PC-9 (cell line): ENCODE measurements at places on chromosomes 2 and 18. TPM values are rescaled to one million over a fixed set of nuclear protein-coding genes. Genes with fewer than 3 reads are reported as not detected.

The ST8SIA3 gene
- not detected in 2 replicates for total RNA-seq

The SLC38A11 gene
- total RNA-seq: not detected in 2 replicates

The DYNAP gene
- not detected in 2 replicates for total RNA-seq

The HNRNPLL gene
- total RNA-seq: 38.1 and 39.5 TPM in 2 replicates

The REG3G gene
- not detected in 2 replicates for total RNA-seq

The MC4R gene
- total RNA-seq: not detected in 2 replicates

The PSMD1 gene
- 80.6 and 119 TPM in 2 replicates for total RNA-seq

The PTH2R gene
- not detected in 2 replicates for total RNA-seq

GRCh38 chr2:40220177-40220925 is 231.5 kb downstream of the SLC8A1 start:
- no peak for DNase-seq

- no peak for DNase-seq
These were observed 49.3 kb downstream of the SEMA4F start for GRCh38 chr2:74703373-74703772.

DNA sequence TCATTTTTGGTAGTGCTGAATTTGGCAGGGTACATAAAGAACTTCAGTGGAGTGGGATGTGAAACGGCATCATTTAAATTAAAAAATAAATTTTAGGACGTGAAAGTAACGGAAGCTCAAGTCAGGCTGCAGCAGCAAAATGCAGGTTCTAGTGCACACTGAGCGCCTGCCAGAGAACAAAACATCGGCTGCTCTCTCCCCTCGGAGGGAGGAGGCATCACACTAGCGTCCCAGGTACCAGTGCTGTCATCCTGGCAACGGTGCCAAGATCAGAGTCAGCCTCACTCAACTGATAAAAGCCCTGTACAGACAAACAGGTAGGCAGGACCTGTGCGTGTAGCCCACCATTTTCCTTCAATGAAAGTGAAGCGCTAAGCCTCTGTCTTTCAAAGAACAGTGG is 261.5 kb downstream of the PTGR3 start:
- DNase-seq: no peak

DNA sequence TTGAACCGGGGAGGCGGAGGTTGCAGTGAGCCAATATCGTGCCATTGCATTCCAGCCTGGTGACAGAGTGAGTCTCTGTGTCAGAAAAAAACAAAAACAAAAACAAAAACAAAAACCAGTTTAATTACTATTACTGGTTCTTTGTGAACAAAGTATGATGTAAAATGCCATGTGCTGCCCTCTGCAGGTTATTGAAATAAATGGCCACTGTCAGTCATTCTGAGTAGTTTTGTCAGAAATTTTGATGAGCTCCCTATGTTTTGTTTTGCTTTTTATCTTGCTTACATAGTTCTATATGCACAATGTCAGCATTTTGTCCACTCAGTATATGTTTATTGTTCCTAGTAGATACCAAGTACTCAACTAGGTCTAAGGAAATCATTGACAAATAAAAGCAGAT is 423.6 kb upstream of the CHST9 start:
- DNase-seq: no peak

DNA sequence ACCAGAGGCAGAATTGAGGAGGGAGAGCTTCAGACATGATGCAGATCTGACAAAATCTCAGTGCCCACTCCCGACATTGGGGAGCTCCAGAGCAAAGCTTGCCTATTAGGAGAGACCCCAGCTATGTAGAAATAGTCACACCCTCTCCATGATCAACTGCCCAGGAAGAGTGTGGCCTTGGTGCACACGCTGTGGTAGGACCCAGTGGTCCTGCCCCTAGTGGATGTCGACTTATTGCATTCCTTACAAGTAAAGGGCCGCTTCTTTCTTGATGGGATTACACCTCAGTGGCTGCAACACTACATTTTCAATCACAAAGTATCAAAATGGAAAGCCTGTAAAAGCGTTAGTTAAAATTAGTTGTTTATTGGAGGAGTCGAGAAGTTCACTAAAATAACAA is 64.2 kb downstream of the VRK2 start:
- no peak for DNase-seq

DNA sequence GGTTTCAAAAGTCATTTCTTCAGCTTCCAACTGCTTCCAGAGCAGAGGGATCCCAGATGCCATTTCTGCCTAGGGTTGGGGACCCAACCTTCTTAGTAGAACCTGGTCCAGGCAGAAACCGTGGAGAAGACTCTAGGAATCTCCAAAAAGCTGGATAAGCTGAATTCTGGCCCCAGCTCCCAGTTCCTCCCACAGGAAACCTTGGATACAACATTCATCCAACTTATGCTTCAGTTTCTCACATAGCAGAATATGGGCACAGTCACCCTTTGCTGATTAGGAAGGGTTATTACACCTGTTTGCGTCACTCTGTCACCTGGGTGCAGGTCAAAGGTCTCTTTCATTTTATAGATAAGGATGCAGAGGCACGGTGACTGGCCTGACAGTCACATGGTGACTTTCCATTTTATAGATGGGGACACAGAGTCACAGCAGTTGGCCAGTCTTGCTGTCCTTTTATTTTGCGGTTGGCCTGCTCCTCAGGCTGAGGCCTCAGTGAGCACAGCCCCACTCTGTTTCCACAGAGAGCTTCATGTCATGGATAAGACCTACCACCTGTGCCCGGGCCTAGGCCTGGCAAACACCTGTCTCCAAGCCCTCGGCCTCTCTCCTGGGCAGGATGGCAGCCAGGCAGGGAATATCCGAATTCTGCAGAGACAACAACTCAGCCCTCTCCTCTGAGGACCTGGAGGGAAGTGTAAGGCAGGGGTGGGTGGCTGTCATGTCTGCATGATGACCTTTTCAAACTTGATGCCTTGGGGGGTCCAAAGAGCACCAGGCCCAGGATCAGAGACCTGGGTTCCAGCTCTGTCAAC is 148.8 kb downstream of the SMAD7 start:
- no peak for DNase-seq

DNA sequence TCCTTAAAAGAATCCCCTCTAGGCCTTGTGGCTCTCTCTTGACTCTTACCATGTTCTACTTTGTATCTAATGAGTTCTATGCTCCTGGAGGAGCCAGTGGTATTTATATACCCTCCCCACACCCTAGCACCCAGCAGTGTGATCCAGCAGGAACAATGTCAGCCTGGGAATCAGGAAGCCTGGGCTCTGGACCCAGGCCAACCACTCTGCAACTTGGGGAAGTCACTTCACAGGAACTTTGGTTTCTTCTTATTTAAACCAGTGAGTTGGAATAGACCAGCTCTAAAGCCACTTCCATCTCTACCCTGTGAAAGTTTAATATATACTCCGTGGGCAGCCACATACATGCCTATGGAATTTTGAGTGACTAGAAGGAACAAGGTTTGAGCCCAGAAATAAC is 11.6 kb upstream of the SPTBN1 start:
- DNase-seq: no peak

- no peak for DNase-seq
These were observed 43.1 kb upstream of the RMDN2 start for GRCh38 chr2:37882036-37882435.

GRCh38 chr2:131425231-131425941 is 50.5 kb upstream of the TUBA3D start:
- DNase-seq: no peak

DNA sequence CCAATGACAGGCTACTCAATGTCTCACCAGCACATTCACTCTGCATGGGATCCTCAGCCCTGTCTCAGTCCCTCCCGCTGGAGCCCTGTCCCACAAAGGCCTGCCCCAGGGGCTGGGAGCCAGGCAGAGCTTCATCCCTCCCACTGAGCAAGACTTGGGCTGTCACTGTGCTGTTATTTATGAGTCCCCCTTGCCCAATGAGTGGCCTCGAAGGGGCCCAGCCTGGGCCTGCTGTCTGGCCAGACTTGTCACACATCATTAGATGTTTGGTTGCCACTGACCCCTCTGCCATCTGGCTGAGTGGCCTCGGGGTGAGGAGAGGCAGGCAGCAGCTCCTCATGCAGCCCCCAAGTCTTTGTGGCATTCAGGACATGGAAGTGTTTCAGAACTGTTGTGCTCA is 330.6 kb upstream of the SKOR2 start:
- no peak for DNase-seq

DNA sequence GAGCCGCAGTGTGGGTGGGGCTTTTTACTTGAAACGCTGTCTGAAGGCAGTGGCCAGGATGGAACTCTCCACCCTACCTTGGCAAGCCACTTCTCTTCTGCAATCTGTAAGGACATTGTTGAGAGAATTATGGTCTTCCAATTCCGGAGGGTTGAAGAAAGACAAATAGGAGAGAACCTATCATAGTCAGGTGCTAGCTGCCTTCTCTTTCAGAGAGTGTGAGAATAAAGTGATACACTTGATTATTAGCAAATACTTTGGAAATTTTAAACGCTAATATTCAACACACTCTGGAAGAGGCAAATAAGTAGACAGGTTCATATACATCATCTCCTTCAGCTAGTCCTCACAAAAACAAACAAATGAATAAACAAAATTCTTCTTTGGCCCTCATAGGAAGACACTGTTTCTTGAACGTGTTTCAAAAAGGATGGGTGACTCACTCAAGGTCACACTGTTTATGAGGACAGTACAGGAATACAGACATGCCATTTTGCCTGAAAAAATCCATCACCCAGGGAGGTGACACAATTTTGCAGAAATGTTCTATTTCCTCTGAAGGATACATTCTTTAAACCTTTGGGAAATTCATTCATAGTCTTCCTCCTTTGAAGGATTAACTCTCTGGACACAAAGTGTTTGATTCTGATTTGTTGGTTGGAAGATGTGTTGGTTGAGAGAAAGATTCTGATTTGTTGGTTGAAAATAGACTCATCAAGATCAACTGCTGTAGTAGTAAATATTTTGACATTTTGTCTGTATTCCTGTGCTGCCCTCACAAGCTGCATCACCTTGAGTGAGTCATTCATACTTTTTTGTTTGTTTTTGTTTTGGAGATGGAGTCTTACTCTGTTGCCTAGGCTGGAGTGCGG is 2.2 kb upstream of the IL1RN start:
- no peak for DNase-seq

DNA sequence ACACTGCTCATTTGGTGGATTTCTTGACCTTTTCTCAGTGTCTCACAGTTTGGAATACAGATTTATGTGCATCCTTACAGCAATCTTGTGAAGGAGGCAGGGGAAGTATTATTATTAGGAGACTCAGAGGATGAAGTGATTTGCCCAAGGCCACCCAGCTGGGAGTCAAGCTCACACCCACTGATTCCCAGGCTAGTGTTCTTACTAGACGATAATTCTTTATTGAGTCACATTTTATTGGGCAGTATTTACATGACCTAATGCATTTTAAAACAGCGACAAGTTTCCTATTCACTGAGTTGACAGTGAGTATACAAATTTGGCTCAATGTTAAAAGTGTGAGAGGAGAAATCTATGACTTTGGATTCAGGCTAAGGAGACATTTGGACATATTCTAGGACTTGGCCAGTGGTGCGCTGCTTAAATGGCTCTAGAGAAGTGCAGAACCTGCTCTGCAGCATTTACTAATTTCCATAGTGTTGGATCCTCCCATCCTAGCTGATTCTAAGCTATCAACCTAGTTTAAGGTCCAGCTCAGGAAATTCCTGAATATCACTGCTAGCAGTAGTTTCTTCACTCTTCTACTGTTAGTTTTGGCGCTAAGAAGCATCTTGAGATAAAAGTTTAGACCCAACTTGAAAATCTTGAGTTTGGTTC is 199.3 kb downstream of the MTX2 start:
- no peak for DNase-seq

DNA sequence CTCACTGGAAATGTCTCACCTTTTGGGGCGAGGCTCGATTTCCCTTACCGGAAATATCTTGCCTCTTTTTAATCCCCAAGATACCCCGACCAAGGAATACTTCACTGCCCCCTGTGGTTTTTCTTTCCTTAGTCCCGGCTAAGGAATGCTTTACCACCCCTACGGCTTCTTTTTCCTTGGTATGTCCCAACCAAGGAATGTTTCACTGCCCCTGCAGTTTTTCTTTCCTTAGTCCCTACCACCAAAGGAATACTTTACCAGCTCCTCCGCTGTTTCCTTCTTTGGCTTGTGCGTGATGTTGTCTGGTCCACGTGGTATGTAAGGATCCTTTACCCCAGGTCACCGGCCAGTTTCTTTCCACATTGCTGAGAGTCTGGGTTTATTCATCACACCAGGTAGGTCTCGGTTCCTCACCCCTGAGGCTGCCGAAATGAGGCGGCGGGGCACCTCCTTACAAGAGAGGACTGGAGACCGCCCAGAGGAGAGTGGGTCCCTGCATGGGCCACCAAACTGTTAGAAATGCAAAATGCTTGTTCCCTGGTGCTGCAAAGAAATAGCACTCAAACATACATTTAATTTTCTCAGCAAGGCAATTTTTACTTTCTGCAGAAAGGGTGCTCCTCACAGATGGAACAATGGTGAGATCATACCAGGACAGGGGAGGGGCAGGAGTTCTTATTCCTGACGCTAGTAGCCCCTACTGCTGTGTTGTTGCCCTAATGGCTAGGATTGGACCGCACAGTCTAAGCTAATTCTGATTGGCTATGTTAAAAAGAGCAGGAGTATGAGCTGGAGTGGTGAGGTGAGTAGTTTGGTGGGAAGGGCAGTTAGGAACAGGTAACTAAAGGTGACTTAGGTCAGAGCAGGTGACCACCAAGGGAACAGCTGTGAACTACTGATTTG is 33.4 kb upstream of the CLASP1 start:
- DNase-seq: no peak

DNA sequence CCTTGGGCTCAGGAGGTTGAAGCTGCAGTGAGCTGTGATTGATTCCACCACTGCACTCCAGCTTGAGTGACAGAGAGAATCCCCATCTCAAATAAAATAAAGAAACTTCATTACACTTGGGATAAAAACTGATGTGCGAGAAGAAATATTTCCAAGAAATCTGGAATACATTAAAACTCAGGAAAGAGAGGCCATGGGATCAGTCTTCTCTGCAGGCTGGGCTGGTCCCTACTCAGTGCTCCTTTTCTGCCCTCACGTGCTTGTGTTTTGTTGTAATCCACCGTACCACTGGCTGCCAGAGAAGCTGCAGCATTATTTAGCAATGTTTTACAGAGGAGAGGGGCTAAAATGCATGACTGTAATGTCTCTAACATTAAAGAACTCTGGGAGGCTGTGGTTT is 282.0 kb downstream of the SLC8A1 start:
- no peak for DNase-seq

- no peak for DNase-seq
These were observed 144.7 kb downstream of the GLI2 start for GRCh38 chr2:120880381-120880780.

DNA sequence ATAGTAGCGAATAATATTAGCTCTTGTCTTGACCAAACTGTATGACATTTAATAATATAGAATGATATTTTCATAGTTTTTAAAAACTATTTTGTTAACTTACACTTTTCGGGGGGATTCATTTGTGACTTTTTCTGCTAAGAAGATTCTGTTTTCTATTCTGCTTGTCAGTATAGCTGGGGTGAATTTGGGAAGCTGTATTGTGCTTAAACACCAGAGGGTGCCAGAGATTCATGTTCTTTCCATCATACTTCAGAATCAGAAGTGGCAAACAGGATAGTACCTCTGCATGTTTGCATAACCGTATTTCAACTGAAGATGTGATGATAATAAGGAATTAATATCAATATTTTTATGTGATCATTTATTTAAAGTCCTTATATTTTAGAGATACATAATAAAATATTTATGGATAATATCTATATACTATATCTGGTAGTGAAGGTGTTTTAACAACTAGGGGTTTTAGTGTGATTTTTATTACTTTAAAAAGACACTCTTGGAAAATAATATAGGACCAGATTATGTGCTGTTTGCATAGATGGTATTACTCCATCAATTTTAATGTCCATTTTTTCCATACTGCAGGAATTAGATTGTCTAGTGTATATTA is 81.0 kb downstream of the TAF4B start:
- DNase-seq: peak; percentile 37

- no peak for DNase-seq
These were observed 77.6 kb downstream of the KIF5C start for GRCh38 chr2:148952621-148953020.
